ENCODE measurements at places on chromosomes 7 and 10.

DNA sequence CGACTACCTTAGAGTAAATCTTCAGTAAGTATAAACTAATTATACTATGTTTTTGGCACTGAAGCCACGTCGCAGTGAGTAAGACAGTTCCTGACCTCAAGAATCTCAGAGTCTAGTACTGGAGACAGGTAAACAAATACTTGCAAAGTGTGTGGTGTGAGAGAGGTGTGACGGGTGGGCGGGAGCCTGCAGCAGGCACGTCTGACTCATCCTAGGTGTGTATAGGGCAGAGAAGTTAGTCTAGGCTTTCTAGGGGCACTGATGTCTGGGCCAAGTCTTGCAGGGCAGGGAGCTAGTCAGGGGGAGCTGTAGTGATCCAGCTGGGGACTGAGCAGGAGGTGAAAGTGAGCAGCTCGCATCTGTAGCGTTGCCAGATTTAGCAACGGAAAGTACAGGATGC lies 35.9 kb upstream of the SFTPD start:
- DNase-seq = no peak

GRCh38 chr10:53122281-53122680 lies 349.7 kb upstream of the MBL2 start:
- no peak for DNase-seq

GRCh38 chr7:159143780-159144757 lies 598 bp downstream of the VIPR2 start:
- peak; percentile 24 for DNase-seq

DNA sequence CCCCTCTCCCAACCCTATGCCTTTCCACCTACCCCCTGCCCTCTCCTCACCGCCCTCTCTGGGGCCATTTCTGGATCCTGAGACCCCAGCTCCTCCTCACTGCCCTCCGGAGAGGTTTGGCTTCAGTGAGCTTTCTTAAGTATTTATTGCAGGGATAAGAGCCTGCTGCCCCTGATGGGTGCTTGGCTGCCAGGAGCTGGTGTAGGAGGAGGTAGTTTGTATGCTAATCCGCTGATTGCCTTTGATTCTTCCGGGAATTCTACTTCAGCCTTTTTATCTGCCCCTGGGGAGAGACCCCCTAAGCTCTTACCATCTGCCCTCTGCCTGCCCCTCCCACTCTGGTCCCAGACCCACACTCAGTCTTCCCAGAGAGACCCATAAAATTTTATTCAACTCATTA lies 263.5 kb upstream of the PODXL start:
- DNase-seq = no peak

- DNase-seq = peak; percentile 76
Observed at GRCh38 chr10:61992059-61992460, 90.6 kb downstream of the ARID5B start.

DNA sequence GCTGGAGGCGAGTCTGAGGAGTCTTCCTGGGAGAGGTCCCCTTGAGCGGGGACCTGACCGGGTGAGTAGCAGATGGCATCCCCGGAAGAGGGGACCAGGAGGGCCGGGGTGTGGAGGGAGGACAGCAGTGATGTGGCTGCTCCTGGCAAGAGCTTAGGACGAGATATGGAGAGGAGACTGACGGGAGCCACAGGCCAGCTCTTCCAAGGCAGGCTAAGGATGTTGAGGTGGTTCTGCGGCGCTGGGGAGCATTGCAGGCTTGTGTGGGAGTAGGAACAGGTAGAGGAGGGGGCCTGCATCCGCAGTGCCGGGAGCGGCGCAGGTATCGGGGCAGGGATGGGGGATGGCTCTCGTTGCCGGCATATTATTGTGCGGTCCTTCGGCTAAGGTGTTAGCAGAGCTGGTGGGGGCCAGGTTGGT lies 76.7 kb upstream of the ANLN start:
- no peak for DNase-seq

GRCh38 chr7:45702751-45703150 lies 128.6 kb downstream of the ADCY1 start:
- DNase-seq = no peak

DNA sequence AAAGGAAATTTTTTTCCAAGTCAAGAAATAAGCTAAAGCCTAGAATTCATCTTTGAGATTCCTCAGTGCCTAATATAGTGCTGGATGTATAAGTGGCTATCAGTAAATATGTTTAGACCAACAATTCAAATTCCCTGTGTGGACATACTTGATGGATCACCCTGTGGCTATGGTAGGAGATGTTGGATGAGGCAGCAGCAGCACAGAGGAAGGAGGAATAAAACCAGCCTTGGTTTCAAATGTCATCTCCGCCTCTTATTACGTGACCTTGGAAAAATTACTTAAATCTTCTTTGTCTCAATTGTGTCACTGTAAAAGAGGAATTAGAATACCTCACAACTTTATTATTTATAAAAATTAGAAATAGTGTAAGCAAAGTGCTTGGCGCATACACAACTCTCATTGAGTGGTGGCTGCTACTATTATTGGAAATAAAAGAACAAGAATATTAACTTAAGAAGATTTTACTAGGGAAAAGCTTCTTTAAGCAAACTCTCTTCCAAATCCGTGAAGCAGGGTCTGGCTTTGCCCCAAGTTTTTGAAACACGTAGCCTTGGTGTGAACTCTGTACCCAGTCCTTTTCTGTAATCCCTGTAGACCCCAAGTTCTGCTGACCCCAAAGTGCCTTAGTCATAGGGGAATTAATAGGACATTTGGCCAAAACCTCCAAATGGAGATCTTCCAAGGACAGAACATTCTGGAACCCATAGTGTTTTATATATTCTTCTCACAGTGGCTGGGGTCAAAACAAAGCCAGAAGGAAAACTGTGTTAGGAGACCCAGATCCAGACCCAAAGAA lies 283.8 kb downstream of the PTEN start:
- no peak for DNase-seq

DNA sequence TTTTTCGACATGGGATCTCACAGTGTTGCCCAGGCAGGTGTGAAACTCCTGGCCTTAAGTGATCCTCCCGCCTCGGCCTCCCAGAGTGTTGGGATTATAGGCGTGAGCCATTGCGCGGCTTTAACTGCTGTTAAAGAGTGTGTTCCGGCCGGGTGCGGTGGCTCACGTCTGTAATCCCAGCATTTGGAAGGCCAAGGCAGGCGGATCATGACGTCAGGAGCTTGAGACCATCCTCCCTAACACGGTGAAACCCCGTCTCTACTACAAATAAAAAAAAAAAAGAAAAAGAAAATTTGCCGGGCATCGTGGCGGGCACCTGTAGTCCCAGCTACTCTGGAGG lies 1.1 kb downstream of the RABGEF1 start:
- DNase-seq = peak; percentile 36

DNA sequence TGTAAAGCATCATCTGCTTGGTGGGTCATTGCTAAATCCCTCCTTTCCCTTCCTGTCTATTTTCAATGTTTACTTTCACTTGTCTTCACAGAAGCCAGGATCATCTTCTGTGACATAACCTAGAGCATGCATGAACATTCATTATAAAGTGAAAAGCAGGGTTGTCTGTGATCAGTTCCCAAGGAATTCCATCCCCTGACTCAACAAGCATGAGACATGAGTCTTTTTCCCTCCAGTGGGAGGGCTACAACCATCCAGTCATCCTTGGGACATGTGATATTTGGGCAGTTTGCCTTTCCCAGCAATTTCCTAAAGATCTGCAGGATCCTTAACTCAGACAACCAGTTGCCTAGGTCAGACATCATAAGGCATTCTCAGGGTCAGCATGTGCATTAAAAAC lies 166.3 kb upstream of the TMEM196 start:
- peak; percentile 74 for DNase-seq

GRCh38 chr10:11482306-11482705 lies 129.1 kb downstream of the USP6NL start:
- no peak for DNase-seq

GRCh38 chr10:2210088-2210487 lies 472.8 kb upstream of the ADARB2 start:
- no peak for DNase-seq

GRCh38 chr10:92572362-92573090 lies 1.4 kb downstream of the IDE start:
- DNase-seq = no peak

DNA sequence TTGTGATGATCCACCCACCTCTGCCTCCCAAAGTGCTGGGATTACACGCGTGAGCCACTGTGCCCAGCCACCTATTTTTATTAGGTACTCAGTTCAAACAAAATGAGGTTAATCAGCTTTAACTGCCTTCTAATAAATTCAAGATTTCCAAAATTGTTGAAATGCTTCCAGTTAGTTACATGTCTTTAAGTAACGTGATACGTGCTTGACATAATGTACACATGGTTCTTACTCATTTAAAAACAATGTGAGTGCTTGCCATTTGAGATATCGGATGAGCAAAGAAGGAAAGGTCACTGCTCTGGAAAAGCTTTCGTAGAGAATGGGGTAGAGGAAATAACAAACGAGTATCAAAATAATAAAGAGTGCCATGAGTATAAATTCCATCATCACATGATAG lies 83.6 kb downstream of the KMT2E start:
- peak; percentile 94 for DNase-seq

DNA sequence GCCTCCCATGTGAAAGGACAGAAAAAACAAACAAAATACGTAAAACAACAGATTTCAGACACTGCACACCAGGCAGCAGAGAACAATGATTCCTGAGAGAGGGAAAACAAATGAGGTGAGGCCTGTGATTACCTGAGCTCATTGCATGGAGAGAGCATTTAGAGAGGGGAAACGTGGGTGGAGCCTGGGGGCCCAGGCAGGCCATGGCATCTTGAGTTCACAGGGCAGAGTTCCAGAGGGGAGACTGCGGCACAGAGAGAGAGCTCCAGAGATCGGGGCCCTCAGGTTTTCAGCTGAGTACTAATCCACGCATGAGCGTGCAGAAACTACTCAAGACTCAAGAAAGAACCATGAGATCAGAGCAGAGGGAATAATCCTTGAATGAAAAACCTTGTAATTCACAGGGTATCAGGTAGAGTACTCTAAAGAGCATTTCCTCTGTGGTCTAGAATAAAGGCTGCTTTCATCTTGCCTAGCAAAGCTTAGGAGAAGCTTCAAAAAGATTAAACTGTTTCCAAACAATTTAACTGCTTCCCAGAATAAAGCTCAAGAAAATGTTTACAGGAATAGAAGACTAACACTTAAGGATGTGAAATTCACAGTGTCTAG lies 46.6 kb upstream of the ARHGAP12 start:
- DNase-seq = no peak

DNA sequence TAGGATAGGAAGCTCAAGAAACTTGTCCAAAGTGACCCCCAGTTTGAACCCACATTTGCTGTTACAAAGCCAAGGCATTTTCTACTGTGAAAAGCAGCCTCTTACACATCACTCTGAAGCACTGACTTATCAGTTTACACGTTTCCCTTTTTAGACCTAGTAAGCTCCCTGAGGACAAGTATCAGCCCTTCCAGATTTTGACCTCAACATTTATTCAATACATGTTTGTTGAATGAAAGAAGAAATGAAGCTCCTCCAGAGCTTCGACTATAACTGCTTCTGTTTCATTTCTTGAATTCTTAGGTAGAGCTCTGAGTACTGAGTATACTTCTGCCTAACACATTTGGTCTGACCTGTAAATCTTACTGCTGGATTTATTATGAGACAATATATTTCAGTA lies 2.7 kb downstream of the WASL start:
- no peak for DNase-seq

- no peak for DNase-seq
Observed at GRCh38 chr7:91374321-91374989, 110.2 kb downstream of the FZD1 start.

GRCh38 chr7:107007007-107007891 lies 37.3 kb upstream of the PRKAR2B start:
- DNase-seq = no peak

- DNase-seq = no peak
Observed at GRCh38 chr10:127091354-127091753, 105.0 kb downstream of the INSYN2A start.

- DNase-seq = no peak
Observed at GRCh38 chr7:50308532-50309385, 4.2 kb downstream of the IKZF1 start.

DNA sequence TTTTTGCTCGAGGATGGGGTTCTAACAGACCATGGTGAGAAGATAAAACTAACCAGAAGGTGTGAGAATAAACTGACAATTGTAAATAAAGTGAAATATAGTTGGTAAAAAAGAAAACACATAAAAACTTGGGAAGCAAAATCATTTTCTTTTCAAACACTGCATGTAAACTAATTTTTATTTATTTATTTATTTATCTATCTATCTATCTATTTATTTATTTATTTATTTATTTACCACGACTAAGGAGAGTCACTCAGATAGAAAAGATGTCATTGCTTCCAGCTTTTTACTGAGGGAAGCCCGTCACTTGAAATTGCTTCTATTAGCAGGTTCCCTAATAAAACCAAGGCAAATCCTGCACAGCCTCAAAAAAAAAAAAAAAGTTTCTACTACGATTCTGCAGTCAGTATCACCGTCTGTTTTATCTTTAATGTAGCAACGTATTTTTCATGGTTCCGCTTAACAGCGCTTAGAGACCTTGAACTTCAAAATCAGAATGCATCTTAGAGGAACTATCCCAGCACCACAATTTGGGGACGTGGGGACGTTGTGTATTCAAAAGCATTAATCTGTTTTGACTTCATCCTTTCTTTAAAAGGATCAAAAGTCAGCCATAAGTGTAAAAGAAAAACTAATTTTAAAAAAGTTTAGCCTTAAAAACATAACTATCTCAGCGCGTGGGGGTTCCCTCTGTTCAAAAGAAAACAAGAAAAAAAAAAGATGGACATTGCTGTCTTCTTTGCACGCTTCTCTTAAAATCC lies 33.3 kb upstream of the EBLN1 start:
- DNase-seq = peak; percentile 21

GRCh38 chr7:542713-543500 lies 23.3 kb upstream of the PDGFA start:
- peak; percentile 85 for DNase-seq

DNA sequence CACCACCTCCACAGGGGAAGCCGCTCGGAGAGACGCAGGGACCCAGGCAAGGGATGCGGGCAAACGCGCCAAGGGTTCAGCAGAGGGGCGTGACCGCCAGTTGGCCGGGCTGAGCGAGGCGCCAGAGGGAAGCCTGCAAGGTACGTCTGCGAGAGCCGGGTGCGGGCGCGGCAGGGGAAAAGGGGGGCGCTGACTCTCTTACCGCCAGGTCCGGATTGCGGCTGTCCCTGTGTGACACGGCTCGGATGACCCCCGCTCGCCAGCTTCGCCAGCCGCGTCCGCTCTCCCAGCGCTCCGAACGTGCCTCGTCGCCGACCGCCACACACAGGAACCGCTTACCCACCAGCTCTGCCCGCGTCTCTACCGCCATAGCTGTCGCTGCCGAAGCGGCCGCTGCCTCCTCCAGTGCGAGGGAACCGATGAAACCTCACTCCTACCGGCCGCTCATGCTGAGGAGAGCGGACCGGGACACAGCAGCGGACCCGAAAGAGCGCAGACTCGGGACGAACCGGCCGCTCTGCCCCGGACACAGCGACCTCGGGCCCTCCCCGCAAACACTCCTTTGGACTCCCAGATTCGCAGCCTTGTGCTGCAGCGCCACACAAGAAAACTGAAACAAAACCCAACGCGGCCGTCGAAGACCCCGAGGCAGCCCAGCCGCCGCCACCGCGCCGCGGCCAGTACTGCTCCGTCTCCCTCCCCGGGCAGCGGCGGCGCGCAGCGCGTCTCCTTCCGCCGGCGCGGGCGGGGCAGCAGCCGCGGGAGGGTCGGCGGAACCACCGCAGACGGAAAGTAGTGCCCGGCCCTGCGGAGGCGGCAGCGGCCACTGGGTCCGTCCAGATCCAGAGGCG lies at the start of gene JMJD1C:
Gene JMJD1C (minus strand): TSS at position 685 of the 851 bp plus-strand sequence. CDS start 315 bp downstream, at position 370.
- peak; percentile 92 for DNase-seq

Data from iris pigment epithelial cell (primary cell).